RCC 7860 (cell line): ENCODE measurements at places on chromosomes 1 and 21.

GRCh38 chr1:214198571-214198970 is 82.4 kb upstream of the SMYD2 start:
- no peak for DNase-seq

DNA sequence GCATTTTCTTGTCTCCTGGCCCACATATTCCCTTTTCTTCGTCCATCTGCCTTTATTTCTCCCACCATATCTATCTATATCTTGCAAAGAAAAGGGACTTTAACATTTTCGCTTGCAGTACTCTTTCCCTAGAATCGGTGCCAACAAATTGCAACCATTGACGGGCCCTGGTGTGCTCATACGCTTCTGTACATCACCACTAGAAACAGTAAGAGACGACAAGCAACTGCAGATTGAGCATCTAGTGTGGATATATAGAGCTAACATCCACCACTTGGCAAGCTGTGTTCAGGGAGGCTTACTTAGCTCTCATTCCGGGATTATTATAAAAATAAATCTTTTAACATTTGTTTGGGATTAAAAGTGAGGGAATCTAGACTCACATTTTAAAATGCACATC is 230.8 kb upstream of the PKN2 start:
- DNase-seq = no peak

GRCh38 chr1:71738910-71739309 is 543.4 kb downstream of the NEGR1 start:
- no peak for DNase-seq

DNA sequence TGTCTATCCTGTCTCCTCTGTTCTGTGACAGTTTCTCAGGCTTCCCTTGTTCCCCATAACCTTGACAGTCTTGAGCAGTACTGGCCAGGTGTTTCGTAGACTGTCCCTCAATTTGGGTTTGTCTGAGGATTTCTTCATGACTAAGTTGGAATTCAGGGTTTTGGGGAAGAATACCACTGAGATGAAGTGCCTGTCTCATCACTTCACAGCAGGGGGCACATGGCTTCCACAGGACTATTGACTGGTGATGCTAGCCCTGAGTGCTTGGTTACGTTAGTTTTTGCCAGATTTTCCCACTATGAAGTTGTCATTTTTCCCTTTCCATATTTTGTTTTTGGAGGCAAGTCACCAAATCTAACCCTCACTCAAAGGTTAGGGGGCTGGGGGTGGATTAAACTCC is 45.7 kb downstream of the CDCP2 start:
- DNase-seq = peak; percentile 22

DNA sequence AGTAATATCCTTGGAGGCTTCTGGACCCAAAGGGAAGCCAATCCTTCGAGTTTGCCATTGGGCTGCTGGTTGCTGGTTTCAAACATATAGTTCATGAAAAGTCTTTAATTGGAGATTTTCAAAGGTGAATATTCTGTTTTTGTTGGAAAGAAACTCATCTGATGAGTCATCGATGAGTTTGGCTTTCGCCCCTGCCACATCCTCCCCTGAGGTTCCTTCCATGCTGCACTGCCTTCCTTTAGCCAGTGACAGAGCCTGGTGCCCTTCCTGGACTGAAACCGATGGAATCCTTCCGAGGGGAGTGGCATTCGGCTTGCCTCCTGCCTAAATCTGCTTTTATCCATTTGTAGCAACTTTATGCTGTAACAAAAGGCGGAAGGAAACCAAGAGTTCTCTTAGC is 550.0 kb downstream of the KIF26B start:
- peak; percentile 51 for DNase-seq

DNA sequence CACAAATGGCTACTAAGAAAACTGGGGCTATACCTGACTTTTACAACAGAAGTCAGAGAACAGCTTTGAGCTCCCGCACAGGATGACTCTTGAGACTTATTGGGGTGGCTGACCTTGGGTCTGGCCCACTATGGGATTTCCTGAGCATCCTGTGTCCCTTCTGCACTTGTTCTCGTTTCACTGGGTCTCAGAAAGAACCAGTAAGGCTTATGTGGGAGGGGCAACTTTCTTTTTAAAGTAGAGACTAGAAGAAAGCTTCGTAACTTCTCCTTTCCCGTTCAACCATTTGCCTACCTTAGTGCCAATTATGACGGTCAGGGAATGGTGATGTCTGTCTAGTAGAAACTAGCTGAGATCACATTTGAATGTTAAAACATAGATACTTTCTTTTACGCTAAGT is 59.5 kb upstream of the C1orf105 start:
- no peak for DNase-seq

DNA sequence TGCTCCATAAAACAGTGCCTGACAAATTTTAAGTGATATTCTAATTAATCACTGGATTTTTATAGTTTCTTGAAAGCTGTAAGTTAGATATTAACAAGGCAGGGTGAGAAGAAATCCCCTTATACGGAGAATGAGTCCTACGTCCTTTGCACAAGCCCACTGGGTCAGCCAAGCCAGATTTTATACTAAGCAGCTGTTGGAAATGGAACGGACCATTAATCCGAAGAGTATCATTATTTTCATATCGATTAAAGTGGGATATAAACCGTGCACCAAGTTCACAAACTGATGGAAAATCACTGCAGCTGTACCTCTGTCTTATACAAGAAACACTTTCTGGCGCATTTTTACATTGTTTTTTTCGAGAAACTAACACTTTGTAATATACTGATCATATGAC is 35.2 kb downstream of the SPAG17 start:
- DNase-seq = no peak

DNA sequence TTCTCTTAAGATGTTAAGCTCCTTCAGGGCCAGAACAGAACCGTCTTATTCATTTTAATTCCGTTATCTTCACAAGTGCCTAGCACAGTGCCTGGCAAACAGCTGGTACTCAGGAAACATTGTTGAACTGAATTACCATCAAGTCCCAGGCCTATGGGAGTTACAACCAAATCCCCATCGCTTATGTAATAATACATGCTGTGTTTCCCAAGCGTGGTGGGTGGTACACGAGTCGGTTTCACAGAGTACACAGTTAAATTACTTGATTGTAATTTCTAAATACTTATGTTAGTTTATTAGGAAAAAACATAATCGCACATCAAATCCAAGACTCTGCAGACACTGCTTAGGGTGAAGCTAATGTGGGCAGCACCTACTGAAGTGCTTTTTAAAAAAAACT is 1.0 kb downstream of the ANGEL2 start:
- no peak for DNase-seq

- DNase-seq = no peak
Measured at GRCh38 chr1:59214248-59215208, 82.4 kb upstream of the FGGY start.

- peak; percentile 24 for DNase-seq
Measured at GRCh38 chr1:15100121-15100879, 53.2 kb upstream of the TMEM51 start.

DNA sequence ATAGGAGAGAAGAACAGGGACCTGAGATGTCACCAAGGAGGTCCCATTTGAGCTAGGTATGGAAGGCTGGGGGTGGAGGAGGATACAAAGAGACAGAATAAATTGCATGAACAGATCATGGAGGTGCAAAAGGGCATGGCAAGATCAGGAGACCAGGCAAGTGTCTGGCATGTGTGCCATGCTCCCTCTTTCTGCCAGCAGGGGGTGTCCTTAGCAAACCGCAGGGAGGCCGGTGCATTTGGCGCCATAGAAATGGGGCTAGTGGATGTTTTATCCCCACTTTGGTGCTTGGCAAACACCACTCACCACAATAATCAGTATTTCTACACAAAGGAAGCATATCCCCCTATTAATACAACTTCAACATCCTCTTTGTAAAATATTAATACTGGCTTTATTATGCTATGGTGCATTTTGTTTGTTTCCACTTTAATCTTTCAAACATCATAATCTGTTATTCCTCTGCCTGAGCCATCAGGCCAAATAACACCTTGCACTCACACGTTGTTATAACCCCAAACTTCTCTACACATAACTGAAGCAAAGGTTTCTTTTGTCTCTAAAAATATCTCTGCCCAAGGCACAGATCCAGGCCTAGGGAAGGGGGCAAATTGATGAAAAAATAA is 25.9 kb downstream of the S100A6 start:
- peak; percentile 25 for DNase-seq

GRCh38 chr1:205811660-205812059 is 1.3 kb downstream of the SLC41A1 start:
- DNase-seq = no peak

- no peak for DNase-seq
Measured at GRCh38 chr1:57590978-57591377, 167.1 kb upstream of the DAB1 start.

- no peak for DNase-seq
Measured at GRCh38 chr1:74478979-74479378, 33.4 kb downstream of the LRRC53 start.

DNA sequence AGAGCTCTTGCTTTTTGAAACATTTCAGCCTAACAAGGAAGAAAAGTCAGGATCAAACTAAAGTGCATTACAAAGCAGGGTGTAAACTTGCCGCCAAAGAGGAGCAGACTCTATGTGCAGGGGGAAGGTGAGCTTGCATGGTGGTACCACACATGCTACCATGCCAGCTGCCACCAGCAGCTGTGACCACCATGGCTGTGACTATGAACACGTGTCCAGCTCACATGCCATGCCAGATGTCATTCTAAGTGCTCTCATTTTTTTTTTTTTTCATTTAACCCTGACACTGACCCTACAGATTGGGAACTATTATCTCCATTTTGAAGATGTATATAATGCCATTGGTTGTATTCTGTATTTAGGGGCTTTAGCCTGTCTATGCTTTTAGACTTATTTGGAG is 79.0 kb downstream of the PCP4 start:
- DNase-seq = no peak

DNA sequence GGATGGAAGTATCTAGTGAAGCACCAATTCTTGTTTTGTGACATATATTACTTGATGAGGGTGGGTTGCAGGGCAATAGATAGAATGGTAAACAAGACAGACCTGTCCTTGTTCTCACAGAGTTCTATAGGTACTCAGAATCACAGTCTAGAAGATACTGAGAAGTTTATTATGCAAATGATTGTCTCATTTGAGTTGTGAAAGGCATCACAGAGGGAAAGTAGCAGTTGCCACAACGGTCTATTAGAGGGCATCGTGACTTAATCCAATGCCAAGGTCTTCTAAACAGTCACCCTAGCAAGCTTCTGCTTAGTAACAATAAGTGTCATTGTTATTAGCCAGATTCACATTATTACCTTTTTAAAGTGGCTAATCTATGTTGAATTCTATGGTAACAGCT is 574.8 kb upstream of the ZRANB2 start:
- no peak for DNase-seq
